Bronchus fibroblast of lung (primary cell): ENCODE measurements at places on chromosomes 3 and 15. TPM values are rescaled to one million over a fixed set of nuclear protein-coding genes. Genes with fewer than 3 reads are reported as not detected.

The MAGEL2 gene
- 0.45 and 0.84 TPM in 2 replicates for total RNA-seq

The SAMMSON gene
- not detected in 2 replicates for total RNA-seq

The SPRED1 gene
- total RNA-seq: 12.2 and 14.0 TPM in 2 replicates

The DUOX2 gene
- not detected in 2 replicates for total RNA-seq
